Breast epithelium (tissue), 4 donors: ENCODE measurements at places on chromosomes 1 and 21. TPM values are rescaled to one million over a fixed set of nuclear protein-coding genes. Genes with fewer than 3 reads are reported as not detected.

DNA sequence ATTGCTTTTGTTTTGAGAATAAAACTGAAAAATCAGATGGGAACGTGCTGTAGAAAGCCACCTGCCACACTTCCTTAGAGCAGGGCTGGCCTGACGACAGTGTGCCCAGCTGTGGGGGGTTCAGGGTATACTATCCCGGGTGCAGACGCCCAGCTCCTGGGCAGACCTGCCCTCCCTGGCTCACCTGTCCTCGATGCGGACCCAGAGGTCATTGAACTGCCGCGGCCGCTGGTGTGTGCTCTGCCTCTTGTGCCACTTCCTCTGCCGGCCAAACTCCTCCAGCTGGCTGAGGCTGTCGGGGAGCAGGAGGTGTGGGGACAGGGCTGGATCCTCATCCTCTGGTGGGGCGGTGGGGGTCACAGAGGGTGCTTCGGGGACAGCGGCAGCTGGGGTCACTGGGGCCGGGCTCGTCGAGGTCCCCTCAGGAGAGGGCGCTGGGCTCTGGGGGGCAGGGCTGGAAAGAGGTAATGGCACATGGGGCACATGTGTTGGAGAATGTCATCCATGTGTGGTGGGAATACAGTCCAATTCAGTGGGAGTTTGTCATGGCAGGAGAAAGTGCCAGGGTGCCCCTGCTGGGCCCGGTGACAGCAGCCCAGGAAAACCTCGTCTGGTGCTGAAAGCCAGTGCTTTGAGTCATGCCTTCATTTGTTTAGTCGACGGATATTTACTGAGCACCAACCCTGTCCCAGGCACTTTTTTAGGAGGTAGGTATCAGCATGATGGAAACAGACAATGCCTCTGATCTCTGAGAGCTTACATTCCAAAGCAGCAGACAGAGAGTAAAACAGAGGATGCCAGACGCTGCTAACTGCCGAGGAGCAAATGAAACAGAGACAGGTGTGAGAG, 222.0 kb downstream of the TRABD2B start:
- no peaks in the 10 kb centered on the region for H3K27me3 ChIP-seq
- H3K27ac ChIP-seq = no peak overlapping the region
- H3K4me1 ChIP-seq = no peaks in the 10 kb centered on the region
- no peaks in the 10 kb centered on the region for H3K36me3 ChIP-seq
- no peak for DNase-seq

DNA sequence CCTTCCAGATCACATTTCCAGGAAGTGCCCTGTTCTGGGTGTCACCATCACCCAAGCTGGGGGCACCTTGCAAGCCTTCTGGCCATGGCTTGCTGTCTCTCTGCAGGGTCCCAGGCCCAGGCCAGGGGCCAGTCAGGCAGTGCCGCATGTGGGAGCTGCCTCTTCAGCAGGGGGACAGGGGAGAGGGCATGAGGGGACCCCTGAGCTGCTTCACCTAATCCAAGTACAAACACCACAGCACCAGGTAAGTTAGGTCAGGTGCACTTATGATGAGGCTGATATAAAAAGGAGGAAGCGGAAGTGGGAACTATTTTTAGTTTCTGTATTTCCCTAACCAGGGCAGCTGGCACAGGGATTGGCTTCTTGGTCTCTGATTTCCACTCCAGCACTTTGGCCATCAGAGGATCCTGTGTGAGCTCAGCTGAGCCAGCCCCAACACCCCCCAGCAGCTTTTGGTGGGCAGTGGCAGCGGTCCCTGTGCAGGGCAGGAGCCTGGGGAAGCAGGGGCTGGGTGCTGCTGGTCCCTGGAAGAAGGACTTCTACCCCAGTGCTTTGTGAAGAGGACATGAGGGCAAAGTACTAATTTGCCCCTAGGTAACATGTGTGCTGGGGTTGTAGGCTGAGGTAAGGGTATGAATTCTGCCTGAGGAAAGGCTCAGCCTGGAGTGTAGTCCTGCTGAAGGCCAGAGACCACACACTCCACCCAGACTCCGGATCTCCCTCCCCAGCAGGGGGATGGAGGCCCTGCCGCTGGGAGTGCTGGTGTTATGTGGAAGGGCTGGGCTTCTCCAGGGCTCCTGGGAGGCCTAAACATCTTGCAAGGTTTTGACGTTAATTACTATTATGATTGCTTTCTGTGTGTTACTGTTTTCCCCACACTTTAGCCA, 3.3 kb upstream of the PCBP3 start:
- H3K4me3 ChIP-seq = no peak overlapping the region
- H3K4me1 ChIP-seq = peaks cover 4% of the 10 kb centered on the region
- H3K36me3 ChIP-seq = no peaks in the 10 kb centered on the region
- H3K27ac ChIP-seq = no peak overlapping the region
- no peak for DNase-seq

RPS6KC1 gene
- 26.2 TPM for total RNA-seq

DNA sequence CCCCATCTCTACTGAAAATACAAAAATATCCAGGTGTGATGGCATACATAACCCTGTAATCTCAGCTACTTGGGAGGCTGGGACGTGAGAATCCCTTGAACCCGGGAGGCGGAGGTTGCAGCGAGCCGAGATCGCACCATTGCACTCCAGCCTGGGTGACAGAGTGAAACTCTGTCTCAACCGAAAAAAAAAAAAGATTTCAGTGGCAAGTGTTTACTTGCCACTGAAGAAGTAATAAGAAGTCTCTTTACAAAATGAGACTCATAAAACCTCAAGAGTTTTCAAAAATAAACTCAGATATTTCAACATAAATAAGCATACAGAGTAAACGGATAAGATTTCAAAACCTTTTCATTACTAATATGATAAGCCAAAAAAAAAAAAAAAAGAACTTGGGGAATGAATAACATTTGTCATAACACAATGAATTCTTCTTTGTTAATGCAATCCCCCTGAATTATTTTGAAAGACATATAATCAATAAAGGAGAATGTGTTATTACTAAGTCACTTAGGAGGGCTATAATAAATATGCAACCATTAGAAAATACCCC, 34.2 kb upstream of the EXO1 start:
- no peaks in the 10 kb centered on the region for H3K4me1 ChIP-seq
- H3K27ac ChIP-seq = no peak overlapping the region
- H3K36me3 ChIP-seq = no peaks in the 10 kb centered on the region

DPT gene
- total RNA-seq = 62.6 TPM
